ENCODE measurements at places on chromosomes 2 and 18.
A peak's percentile ranks its signal among the peaks of the same experiment; 100 is the strongest.

DNA sequence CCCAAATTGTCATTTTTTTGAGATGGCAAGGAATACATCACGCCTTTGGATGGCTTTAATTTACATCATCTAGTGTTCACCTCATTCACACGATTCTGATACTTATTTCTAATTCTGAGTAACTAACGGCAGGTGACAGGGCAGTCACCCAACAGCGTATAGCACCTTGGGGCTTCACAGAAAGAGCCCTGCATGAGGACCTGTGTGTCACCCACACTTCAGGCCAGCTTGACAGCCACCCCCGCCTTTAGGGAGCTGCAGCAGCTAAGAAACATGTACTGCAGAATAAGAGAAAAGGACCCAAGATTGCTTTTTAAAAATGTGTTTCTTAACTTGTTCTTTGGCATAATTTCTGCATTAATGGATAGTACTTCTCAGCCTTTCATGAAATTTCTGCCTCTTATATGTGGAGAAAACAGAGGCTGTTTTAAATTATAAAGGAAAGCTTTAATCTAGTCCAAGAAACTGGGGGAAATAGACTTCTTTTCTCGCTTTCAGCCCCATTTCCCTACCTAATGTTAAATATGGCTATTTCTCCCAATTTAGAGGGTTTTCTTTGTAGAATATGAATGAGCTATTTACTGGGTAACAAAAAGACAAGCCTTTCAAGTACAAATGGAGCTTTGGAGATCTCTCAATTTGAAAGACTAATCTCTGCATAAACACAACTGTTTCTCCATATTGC is 245.1 kb downstream of the LDLRAD4 start:
- no peak for DNase-seq

GRCh38 chr2:33344230-33344629 is 132.2 kb upstream of the RASGRP3 start:
- no peak for DNase-seq

DNA sequence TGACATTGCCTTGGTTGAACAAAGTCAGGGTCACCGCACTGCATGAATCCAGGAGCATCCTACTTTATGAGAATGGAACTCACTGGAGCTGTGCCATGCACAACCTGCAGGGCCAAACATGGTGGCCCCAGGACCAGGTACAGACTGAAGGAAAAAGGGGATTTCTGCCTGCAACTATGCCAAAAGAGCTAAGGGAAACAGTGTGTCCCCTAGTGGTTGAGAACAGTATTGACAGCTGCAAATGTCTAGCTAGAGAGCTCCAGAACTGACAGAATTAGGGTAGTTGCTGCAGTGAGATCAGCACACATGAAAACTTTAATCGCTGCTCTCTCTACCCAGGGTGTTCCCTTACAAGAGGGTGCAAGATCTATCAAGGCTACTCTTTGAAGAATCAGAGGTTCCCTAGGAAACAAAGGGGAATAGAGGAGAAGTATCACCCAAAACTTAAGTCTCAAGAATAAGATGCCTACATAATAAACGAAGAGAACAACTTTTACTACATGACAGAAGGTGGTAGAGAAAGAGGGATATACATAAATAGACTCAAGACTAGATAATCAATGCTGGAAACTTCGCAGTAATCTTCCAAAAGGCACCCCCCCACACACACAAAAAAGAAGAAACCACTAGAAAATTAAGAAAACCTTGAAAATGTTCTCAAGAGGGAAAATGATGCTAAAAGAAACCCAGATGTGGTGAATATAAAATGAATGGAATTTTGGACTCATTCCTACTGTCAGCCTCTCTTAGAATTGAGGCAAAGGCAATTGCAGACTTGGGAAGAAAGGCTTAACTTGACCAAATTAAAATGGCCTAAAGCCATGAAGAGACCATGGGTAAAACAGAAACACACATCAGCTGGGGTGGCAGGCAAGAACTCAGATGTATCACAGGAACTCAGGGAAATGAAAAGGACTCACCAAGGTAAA is 43.6 kb upstream of the IHH start:
- DNase-seq, result no peak

GRCh38 chr2:227853765-227854271 is 17.6 kb upstream of the DAW1 start:
- no peak for DNase-seq

DNA sequence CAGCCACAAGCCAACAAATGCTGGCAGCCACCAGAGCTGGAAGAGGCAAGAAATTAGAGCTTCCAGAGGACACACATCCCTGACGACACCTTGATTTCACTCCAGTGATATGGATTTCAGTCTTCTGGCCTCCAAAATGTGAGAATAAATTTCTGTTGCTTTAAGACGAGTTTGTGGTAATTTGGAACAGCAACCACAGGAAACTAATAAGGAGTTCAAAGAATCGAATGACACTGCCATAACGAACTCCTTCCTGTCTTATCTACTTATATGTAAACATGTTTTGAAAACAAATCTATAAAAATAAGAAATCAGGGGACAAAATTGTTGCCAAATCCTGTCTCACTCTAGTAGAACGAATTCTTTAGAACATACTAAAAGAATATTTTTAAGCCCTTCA is 75.8 kb downstream of the GRB14 start:
- no peak for DNase-seq

DNA sequence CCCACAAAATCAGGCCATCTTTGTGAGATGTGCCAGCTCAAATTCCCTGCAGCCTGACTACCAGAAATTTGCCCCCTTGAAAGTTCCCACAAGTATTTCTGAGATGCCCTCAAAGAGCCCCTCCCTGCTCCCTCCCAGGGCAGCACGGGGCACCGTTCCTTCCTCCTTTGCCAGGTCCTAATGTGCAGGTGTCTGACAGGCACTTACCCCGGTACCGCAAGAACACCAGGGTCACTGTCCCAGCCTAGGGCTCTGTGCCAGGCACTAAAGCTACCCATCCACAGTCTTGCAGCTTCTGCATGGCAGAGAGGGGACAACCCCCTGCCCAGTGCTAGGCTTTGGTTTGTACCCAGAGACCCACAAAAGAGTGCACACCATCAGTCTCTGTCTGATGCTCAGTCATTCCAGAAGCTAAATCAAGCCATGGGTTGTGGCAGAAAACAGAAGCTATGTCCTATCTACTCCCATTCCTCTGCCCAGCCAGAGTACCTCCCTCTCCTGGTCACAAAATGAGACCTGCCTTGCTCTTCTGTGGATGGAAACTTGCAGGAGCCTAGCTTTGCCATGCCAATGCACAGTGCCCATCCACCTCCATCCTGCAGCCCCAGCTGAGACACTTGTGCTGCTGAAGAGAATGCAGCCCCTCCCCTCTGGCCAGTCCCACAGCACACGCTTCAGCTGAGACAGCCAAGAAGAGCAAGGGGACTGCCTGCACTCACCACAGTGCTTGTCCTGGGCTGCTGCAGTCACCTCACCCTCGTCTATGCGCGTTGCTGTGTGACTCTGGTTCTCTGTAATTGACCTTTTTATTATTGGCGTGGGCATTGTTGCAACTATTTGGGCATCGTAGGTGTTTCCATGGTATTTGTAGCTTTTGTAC is 48.7 kb downstream of the INPP5D start:
- DNase-seq, result no peak

DNA sequence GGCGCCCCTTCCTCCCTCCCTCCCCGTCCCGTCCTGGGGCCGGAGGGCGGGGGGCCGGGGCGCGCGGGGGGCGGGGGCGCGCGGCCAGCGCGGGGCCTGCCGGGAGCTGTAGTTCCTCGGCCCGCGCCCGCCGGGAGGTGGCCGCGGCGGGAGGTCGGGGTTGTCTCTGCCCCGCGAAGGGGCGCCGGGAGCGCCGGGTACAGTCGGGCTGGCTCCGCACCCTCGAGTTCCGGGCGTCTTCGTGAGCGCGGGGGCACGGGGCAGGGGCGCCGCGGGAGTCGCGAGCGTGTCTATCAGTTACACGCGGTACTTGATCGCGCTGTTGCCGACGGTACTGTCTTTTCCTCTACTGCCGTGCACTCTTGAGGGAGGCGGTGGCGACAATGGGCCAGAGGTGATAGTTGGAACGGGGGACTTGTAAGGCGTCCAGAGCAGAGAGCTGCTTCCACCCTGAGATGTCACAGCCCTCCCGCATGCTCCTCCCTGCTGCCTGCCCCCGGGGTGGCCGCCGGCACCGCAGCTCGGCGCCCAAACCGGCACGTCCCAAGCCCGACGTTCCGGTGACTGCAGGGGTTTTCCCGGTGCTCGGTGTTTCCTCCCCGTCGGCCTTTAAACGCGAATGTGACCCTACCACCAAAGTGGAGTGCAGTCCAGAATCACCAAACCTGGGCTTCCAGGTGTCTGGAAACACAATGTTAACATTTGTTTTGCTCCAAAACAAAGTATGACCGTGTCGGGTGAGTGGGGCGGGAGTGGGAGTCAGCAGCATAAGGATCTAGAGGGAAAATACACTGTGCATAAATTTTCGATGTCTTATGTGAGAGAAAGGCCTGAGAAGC is at the start of gene PRKD3:
PRKD3 (minus strand) TSS at position 48 of the 839 bp plus-strand sequence. CDS start 8,309 bp downstream, outside the sequence.
- DNase-seq, result no peak

DNA sequence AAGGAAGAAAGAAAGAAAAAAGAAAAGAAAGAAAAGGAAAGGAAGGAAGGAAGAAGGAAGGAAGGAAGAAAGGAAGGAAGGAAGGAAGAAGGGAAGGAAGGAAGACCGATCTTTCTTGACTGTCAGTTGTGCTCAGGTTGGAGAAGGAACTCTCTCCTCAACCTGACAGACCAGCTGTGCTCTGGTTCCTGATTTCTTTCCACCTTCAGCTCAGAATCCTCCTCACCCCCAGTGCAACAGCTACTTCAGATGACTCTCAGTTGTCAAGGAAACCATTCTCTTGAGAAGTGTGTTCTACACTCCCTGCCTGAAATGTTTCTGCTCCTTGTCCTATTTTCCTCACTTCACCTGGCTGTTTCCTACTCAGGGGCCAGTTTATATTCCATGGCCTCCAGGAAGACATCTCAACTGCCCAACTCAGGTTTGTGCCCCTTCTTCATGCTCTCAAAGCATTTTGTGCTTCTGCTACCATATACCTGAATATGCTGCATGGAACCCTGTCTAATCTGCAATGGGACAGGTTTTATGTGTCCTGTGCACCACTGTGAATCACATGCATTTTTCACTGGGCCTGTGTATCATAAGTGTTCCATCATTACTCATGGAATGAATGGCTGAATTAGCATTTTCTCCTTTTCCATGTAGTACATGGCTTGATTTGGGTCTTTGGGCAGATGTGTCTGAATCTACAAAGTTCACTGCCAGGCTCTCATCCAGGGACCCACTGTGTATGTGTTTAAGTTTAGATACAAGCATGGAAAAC is 32.8 kb upstream of the DOCK10 start:
- no peak for DNase-seq

DNA sequence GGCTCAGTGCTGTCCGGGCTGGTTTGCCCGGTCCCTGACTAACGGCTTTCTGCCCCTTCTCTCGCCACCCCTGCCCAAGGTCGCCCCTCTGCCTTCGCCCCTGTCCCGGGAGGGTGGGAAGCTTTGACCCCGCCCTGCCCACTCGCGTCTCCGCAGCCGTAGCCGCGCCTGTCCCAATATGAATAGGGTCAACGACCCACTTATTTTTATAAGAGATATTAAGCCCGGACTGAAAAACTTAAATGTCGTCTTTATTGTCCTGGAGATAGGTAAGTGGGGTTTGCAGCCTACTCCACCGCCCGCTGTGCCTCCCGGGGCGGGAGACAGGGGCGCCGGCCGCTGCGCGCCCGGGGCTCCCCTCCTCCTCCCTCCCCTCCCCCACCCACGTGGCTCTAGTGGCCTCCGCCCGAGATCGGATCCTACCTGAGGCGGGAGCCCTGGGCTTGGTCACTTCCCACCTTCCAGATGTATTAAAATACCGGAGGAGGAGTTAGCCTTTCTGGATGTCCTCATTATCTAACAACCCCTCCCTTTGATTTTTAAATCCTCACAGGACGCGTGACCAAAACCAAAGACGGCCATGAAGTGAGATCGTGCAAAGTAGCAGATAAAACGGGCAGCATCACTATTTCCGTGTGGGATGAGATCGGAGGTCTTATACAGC is 633 bp downstream of the NABP1 start:
- peak; percentile 15 for DNase-seq

DNA sequence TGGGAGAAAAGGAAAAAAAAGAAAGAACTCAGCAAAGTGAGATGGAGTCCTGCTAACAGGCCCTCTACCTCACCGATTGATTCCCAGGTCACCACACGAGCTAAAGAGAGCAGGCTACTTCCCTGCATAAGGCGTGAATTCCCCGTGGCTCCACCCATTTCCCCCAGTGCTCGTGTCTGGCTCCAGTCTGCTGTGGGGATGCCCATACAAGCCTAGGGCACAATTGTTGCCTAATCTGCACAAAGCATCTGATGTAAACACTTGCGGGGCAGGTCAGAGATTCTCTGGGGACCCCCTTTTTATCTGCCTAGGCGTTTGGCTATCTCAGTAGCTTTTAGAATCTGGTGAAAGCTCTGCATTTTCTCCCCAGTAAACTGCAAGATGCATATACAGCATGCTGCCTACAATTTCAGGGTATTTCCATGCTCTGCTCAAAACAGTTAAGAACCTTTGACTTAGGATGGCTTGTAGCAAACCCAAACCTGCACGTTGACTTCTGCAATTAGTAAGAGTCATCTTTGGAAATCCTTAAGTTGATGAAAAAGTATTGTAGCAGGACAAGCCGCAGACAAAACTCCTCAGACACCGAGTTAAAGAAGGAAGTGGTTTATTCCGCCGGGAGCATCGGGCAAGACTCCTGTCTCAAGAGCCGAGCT is 34.8 kb downstream of the MYO3B start:
- peak; percentile 65 for DNase-seq

GRCh38 chr2:105714141-105714540 is 30.6 kb upstream of the NCK2 start:
- no peak for DNase-seq

GRCh38 chr2:238938003-238938400 is 90.1 kb downstream of the TWIST2 start:
- no peak for DNase-seq

GRCh38 chr18:36729197-36729596 is 99.6 kb downstream of the TPGS2 start:
- DNase-seq, result no peak

DNA sequence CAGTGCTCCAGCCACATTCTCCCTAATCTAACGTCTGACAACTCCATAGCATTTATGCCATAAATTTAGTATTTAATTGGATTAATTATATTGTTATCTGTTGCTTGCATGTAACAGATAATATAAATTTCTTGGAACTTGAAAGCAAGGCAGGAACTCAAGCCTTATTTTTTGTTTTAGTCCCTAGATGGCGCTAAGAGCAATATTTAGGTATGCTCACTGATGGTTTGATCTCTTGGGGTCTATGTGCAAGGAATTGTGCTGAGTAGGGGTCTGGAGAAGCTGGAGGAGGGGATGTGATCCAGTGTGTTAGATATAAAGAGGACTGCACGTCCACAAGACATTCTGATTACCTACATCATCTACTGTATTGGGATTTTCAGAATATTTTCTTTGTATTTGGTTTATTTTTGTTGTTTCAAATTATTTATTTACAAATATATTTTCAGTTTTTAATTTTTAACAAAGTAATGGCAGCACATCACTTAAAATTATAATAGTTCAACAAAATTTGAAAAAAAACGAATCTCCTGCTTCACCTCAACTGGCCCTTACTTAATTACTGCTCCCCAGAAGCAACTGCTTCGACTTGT is 32.8 kb downstream of the KATNAL2 start:
- DNase-seq, result no peak
